Epithelial cell of proximal tubule (primary cell): ENCODE measurements at places on chromosomes 5 and 9. TPM values are rescaled to one million over a fixed set of nuclear protein-coding genes. Genes with fewer than 3 reads are reported as not detected.

The GAPT gene
- not detected in 2 replicates for total RNA-seq

The DMRT3 gene
- 0.29 and 1.4 TPM in 2 replicates for total RNA-seq

The PCDHA3 gene
- 0.06 TPM in 1 of 2 replicates, not detected in the other for total RNA-seq

The AGXT2 gene
- total RNA-seq = not detected in 2 replicates

The DNAJB5 gene
- 11.1 and 20.2 TPM in 2 replicates for total RNA-seq

The PCDHB8 gene
- not detected in 2 replicates for total RNA-seq

The AJM1 gene
- 0.51 and 2.2 TPM in 2 replicates for total RNA-seq

The FLT4 gene
- total RNA-seq = 0.29 and 3.8 TPM in 2 replicates

The LRRC26 gene
- total RNA-seq = not detected in 2 replicates
